ENCODE measurements at places on chromosomes 16 and 17.

- DNase-seq = no peak
These were observed 486.4 kb upstream of the KIF2B start for GRCh38 chr17:53336281-53336680.

DNA sequence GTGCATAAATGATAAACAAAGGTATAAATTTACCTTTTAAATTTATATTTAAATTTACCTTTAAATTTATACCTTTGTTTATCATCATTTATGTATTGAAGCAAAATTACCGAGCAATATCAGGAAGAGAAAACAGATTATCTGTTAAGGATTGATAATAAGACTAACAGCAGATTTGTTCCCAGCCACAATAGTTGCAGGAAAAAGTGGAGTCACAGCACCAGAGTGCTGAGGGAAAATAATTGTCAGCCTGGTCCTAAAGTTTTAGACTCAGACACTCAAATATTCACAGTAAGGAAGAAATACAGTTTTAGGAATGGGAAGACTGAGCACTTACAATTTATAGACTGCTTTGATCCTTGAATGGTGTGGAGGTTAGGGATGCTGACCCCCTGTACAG, 117.2 kb downstream of the MAP2K4 start:
- no peak for DNase-seq

DNA sequence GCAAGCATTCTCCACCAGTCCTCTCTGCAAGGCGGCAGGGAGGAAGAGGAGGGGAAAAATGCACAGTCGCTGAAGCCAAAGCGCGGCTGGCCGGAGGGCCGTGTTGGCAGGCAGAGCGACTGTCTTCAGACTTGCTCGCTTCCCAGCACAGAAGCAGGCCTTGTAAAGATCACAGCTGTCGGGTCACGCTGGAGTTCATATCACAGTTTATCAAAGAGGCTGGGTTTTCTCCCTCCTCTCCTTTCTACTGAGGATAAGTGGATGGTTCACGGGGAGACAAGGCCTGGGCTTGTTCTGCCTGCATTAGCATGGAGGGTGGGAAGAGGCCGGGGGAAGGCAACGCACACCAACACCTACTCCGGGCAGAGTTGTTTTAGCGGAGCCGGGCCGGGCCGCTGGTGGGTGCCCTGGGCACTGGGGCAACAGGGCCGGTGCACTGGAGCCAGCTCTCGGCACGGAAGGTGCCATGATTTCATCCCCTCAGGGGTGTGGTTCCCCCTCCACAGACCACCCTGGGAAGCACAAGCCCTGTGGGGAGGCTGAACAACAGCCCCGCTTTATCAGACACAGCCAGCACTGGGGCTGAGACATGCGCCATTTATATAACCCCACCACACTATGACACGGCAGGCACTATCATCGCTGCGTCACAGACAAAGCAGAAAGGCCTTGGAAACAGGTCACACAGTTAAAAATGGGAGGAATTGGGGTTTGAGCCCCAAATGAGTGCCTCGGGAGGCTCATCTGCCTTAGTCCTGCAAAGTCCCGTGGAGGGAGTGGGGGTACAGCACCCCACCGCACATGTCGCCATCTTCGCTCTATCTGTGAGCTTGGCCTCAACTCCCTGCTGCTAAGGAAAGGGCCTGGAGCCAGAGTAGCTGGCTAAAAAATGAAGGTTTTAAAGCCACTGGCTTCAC, 40.3 kb upstream of the MTSS2 start:
- no peak for DNase-seq

GRCh38 chr16:22123146-22123545, 30.8 kb downstream of the VWA3A start:
- DNase-seq = no peak

GRCh38 chr17:43540821-43541674, 5.1 kb downstream of the ETV4 start:
- no peak for DNase-seq

DNA sequence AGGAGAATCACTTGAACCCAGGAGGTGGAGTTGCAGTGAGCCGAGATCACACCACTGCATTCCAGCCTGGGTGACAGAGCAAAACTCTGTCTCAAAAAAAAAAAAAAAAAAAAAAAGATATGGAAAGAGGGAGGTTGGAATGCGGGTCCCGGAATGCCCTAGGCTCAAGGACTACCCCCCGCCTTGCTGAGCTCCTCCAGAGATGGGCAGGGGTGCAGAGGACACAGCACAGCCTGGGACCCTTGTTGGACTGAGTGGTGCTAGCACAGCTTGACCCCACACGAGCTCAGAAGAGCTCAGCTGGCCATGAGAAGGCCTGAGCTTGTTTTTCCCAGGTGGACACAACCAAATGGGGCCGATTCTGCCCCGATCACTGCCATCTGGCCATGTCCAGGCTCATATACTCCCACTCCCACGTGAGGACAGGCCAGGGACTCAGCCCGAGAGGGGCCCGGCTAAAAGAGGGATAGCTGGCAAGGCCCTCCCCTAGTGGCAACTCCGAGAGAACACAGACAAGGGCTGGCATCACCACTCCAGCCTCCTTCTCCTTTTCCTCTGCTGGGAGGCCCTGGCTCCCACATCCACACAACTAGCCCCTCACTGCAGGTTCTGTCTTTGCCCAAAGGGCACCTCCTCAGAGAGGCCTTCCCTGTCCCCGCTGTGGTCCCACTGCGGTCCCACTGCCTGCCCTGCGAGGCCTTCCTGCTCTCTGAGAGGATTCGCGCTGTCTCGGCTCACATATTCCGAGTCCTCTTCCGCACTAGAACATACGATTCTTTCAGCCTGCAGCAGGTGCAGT, 11.0 kb downstream of the SGCA start:
- DNase-seq = no peak

- no peak for DNase-seq
These were observed 10.0 kb upstream of the SKAP1 start for GRCh38 chr17:48439875-48440505.

DNA sequence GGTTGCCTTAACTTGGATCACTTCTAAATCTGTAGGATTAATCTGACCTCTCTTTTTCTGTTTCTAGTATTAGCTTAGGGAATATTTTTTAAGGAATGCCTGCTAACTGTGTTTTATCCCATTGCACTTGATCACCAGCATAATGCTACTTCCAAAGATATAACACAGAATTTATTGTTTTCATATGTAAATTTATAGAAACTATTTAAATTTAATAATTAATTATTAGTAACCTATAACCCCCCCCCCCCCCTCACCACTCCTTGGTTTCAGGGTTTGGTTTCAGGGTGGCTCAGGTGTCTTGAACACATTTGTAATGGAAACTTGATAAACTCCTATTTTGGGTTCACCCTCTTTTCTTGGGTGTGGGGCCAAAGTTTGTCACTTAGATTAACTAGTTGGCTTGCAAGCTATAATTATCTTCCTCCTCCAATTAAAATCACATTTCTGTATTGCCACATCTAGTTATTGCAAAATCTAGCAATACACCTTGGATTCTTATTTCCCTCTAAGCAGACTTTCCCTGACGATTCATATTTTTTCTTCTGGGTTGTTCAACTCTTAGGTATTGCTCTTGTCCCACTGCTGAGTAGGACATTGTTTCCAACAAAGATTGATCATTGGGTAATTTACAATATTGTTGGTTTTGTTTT, 18.3 kb downstream of the KRT12 start:
- no peak for DNase-seq

DNA sequence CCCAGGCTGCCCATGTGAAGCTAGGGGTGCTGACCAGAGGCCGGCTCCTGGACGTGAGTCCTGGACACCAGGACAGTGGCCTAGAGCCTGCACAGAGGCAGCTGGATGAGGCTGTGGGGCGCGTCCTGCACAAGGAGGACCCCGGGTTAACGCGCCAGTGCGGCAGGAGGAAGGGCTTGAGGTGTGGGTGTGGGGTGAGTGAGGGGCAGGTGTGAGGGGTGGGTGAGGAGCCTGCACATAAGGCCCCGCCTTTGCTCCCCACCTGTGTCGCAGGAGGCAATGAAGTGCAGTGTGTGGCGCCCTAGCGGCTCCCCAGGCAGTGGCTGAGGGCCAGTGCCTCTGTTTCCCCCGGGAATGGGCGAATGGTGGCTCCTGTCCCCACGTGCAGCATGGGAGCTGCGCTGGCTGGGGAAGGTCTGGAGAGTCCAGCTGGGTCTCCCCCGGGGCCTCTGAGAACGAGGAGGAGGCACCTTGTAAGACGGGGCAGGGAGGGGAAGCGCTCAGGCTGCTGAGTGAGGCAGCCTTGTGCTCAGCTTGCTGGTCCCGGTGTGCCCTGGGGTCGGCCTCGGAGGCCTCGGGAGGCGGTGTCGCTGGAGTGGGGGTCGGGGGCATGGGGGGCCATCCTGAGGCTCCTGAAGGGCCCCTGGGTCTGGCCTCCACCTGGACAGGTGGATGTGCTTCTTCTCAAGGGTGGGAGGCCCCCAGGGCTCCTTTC, 3.2 kb downstream of the CD7 start:
- DNase-seq = no peak

DNA sequence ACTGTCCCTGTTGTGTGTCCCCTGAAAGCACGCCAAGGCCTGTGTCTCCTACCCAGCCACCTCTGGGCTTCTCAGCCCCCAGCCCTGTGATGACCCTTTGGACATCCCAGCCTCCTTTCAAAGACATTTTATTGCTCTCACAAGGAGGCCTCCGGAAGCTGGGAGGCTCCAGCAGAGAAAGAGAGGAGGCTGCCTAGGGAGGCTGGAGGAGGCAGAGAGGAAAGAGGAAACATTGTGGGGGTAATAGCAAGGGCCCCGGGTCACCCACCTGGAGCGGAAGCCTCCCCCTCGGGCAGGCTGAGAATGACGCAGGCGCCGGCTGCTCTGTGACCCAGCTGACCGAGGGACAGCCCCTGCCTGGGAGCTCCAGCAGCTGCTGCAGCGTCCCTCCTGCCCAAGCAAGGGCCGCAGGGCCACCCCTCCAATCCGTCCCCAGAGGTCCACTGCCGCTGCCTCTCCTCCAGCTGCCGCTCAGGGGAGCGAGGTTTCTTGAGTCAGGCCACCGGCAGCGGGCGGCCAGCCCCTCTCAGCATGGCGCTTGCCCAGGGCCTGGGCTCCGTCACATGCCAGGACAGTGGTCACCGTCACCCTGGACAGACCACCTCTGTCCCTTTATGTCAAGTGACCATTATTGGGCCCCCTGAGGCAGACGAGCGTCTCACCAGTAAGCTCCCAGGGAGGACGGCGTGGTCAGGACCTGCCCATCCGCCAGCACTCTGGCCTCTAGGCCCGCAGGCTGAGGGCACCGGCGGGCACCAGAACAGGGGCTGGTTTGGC, 29.3 kb downstream of the ACTG1 start:
- peak; percentile 63 for DNase-seq

DNA sequence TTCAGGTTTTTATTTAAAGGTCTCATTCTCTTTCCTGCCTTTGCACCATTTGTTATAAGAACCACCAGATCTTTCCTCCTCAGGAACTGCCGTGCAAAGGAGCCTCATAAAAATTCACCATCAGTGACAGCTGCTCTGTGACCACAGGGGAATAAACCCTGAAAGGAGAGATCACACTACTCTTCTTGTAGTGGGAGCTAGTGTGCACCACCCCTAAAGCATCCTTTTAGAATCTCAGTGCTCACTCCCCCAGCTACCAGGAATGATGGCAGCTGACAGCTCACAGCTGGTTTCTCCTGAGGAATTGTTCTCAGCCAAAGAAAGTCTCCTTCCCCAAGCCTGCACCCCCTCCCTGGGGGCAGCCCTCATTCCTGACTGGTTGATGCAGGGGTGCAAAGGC, 18.7 kb downstream of the VAT1L start:
- DNase-seq = no peak

Data from GM19239 (cell line).